ENCODE measurements at places on chromosomes 3 and 15. TPM values are rescaled to one million over a fixed set of nuclear protein-coding genes. Genes with fewer than 3 reads are reported as not detected.

CELSR3 gene
- total RNA-seq = 5.4 TPM

EAF2 gene
- 2.2 TPM for total RNA-seq

GLT8D1 gene
- 34.4 TPM for total RNA-seq

ZNF774 gene
- total RNA-seq = 1.8 TPM

TGM4 gene
- total RNA-seq = 0.08 TPM

CD200 gene
- not detected for total RNA-seq

ATP13A5 gene
- total RNA-seq = not detected

ACAP2 gene
- total RNA-seq = 7.6 TPM

GOLGA8T gene
- total RNA-seq = 1.6 TPM

AMT gene
- not detected for total RNA-seq

ZNF385D gene
- total RNA-seq = not detected

FGF12 gene
- 0.61 TPM for total RNA-seq

TIGIT gene
- total RNA-seq = not detected

HACD2 gene
- total RNA-seq = 38.1 TPM

Measured in A549 treated with CpdA at 1 μM for 4 hours (cell line).